Activated CD8-positive, alpha-beta T cell treated with anti-CD3 and anti-CD28 coated beads for 36 hours (primary cell): ENCODE measurements at places on chromosomes 1 and 21. TPM values are rescaled to one million over a fixed set of nuclear protein-coding genes. Genes with fewer than 3 reads are reported as not detected.

DNA sequence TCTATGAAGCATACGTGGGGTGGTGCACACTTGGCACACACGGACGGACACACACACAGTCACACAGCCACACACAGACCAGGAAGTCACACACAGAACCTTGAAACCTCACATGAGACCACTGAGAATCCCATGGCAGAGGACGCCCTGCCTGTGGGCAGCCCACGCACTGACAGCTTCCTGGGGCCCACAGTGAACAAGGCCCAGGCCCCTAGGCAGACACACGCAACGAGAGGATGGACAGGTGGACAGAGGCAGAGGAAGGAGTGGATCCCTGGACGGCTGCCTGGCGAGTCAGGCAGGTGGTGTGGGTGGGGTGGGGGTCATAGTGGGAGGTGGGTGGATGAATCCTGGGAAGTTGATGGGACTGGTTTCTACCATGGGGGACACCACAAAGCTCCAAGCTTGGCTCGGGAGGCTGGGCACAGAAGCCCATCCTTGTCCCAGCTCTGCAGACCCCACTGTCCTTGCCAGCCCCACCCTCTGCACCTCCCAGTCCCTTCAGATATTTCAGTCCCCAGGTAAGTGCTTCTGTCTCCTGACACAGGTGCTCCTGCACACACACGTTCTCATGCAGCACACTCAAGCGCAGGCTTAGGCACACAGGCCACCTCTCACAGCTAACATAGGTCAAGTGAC is 49.1 kb downstream of the WNT9A start:
- DNase-seq: no peak

GRCh38 chr1:226988334-226988666 is 48.2 kb downstream of the COQ8A start:
- no peak for DNase-seq

- DNase-seq: no peak
Measured at GRCh38 chr1:150551784-150552127, 2.5 kb downstream of the ADAMTSL4 start.

DNA sequence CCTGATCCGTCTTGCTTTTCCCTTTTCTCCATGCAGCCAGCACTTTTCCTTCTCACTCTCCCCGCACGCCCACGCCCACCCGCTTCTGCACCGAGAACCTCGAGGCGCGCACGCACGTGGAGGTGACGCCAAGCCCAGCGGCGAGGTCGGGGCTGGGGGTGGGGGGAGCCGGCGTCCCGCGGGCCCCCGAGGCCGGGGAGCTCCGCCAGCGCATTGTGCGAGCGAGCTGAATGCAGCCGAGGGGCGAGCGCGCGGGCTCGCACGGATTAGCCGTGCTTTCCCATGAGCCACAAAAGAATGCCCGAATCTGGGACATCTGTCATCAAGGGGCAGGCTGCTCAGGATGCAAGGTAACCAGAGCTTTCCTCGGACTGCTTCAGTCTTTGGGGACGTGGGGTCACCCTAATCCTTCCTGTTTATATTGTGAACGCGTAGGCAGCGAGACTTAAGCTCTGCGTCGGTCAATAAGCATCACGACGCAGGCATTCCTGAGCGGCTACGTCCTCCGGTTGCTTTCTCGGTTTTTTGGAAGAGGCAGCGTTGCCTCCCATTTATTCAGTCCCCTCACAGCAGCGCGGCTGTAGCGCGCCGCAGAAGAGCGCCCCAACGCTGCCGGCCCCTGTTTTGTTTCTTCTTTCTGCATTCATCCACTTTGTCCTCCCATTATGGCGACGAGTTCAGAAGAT is 67.3 kb upstream of the AKT3 start:
- peak; percentile 35 for DNase-seq

DNA sequence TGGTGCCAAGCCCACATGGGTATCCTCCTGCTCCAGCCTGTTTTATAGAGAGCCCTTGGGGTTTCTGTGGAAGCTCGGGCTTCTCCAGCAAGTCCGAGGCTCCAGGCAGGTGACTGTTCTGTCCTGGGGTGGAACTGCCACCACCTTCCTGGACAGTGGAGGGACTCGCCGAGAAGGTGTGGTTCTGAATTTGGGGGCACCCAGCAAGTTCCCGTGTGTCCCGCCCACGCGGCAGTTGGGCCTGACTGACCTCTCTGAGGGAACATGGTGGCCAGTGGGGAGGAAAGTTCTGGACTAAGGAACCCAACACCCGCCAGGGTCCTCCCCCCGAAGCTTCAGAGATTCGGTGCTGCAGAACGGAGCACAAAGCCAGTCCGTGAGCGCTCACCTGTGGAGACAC is 158.1 kb upstream of the C1orf174 start:
- no peak for DNase-seq

GRCh38 chr1:168827557-168827956 is 98.6 kb upstream of the DPT start:
- no peak for DNase-seq

GRCh38 chr1:65758128-65758527 is 34.6 kb upstream of the PDE4B start:
- DNase-seq: no peak

- no peak for DNase-seq
Measured at GRCh38 chr21:44785620-44786335, 15.8 kb downstream of the UBE2G2 start.

DNA sequence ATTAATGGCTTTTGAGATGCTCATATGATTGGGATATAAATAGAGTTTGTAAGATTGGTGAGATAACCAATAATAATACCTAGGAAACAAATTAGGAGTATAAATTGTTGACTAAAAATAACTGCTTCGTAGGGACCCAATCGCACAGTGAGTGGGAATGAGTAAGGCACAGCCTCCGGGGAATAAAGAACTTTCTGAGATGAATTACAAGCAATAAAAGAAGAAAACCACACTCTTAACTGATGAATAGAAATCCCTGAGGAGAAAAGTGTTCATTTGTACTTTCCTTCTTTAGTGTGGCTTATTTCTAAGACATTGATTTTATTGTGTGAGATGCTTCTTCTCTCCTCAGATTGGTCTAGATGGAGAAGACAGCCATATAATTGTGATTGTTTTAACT is 443.4 kb upstream of the PRMT6 start:
- DNase-seq: no peak

DNA sequence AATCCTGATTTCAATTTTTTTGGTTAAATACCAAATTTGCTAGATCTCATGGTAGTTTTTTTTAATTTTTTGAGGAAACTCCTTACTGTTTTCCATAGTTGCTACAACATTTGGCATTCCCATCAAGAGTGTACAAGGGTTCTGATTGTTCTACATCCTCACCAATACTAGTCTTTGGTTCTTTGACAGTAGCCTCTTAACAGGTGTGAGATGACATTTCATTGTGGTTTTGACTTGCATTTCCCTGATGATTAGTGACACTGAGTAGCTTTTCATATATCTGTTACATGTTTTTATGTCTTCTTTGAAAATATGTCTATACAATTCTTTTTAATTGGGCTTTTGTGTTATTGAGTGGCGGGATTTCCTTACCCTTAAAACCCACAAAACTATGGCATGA is 20.9 kb upstream of the RGS13 start:
- no peak for DNase-seq

DNA sequence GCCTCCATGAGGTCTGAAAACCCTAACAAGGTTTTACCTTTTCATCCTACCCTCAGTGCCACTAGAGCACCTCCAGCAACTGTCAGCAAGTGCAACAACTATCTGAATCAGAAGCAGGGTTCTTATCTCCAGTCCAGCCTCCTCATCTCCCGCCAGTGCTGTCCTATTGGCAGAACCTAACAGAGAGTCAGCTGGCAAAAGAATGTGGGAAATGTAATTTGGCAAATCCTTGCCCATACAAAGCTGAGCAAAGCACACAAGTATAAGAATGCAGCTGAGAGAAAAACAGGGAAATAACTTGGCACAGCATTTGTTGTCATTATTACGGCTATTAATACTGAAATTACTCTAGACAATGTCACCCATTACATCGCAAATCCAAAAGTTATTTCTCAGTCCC is 124.2 kb downstream of the ATP6V1G3 start:
- DNase-seq: no peak

DNA sequence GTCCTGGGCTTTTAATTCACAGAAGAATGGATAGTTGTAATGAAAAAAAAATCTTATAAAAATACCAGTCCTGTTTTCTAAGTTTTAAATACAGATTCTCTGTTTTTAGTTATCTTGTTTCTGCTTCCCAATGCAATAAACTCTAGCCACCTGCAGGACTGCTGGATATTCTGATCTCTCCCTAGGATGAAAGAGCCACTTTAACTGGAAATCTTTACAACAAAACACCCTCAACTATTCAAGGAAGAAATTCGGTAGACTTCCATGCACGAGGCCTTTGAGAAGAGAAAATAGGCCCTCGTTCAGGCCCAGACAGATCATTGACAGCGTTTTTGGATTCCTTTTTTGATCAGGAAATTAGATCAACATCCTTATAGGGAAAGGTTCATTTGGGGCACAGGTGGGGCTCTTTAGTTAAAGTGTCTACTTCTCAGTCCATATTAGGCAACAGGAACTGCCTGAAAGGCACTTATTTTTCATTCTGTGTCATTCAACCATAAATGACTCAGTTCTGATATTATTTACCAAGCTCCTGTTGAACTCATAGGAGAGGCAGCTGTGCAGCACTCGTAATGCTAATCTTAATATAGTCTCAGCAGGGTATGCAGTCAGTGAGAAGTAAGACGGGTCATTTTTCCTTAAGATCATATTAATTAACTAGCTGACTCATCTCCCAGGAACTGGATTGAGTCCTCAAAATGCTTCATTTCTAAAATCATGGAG is 71.1 kb upstream of the ERRFI1 start:
- peak; percentile 50 for DNase-seq

DNA sequence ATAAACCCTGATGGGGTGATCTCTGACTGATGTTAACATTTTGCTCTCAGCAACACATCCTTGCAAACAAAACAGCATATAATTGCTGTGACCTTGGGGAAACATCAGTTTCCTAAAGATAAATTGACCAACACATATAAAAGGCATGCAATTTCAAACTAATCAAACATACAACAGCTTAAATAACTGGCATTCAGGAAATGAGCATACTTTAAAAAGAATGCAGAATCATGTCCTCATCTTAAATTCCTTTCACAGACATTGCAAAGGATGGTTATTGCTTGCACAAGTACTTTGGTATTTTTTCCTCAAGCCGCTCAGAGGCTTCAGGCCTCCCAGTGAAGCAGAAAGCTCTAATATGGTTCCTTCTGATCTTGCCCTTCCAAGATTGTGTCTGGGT is 53.4 kb upstream of the RGS18 start:
- DNase-seq: no peak

DNA sequence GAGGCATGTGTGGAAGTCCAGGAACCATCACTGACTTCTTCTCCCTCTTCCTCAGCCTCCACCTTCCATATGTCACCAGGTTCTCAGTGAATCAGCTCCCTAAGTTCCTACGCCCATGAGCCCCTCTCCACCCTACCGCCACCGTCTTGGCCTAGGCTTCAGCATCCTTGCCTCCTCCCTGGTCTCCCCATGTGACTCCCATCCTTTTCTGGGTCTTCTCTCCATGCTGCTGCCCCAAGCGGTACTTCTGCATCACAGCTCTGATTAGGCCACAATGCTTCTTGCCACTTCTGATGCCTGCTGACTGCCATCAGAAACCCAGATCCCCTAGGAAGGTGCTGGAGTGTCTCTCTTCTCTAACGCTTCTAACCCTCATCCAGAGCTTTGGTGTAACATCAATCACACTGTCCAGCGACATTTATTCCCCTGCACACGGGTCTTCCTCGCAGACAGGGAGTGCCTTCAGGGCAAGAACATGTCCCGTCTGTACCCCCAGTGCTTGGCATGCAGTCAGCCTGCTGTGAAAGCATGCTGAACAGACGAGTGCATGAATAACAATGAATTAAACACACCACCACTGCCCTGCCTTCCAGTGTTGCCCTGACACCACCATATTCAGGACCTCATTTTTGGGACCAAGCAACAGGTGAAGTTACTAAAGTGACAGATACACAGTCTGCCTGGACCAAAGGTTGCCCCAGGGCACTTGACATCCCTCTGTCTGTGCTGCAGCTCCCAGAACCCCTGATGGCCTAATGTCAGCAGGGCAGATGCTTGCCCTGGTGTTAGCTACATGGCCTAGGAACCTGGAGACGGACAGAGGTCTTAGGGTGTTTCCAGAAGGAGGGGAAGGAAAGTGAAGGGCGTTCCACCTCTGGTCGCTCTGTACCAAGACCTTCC is 158.7 kb upstream of the EDN2 start:
- no peak for DNase-seq

DNA sequence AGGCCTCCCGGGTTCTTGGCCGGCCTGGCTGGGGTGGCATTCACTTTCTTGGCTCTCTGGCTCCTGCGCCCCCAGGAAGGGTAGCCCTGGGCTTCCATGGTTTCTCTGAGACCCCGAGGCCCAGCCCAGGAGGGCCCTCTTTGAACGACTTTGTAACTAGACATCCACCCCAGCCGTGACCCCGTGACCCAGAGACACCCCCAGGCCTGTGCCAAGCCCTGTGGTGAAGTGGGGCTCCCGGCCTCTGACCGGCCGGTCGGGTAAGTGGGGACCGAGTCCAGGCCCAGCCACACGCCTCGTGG is 64.0 kb downstream of the COL18A1 start:
- no peak for DNase-seq

DNA sequence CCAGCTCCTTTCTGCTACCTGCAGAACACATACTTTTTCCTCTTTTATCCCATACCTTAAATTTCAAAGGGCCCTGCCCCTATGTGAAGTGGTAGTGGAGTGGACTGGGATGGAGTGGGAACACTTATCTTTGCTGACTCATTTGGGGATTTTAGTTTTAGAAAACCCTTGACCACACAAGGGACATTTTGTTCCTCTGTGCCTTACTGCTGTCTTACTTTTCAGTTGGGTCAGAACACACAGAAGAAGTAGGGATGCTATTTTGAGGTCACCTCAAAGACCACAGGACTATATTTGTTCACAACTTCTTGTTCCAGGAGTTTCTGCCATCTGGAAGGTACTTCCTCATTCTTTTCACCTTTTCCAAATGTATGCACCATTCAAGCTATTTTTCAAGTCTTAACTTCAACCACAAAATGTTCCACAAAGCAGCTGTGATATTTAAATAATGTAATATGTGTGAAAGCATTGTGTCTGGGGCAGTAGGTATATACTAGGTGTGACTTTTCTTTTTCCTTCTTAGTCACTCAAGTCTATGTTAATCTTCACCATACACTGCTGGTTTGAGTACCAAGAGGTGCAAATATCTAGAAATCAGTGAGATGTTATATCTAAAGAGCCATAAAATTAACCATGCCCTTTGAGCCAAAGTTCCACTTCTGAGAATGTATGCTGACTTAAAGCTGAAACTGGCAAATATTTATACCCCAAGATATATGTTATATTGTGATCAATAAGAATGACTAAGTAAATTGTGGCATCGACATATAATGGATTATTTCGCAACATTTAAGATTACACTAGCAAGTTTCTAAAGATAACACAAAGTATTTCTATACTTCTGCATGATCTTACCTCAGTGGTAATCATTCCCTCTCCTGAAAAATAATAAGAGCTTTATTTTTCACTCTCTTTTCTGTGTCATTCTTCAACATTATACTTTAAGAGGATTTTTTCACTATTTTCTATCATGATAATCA is 308.5 kb downstream of the MRPL39 start:
- DNase-seq: no peak

EPS15 gene
- 56.6 TPM for total RNA-seq

PRKAA2 gene
- not detected for total RNA-seq

CKS1B gene
- 172 TPM for total RNA-seq

OR2G3 gene
- total RNA-seq: not detected

NGF gene
- total RNA-seq: not detected

LYPD8 gene
- not detected for total RNA-seq

GPR37L1 gene
- total RNA-seq: not detected
